ENCODE measurements at places on chromosomes 3 and 15.

DNA sequence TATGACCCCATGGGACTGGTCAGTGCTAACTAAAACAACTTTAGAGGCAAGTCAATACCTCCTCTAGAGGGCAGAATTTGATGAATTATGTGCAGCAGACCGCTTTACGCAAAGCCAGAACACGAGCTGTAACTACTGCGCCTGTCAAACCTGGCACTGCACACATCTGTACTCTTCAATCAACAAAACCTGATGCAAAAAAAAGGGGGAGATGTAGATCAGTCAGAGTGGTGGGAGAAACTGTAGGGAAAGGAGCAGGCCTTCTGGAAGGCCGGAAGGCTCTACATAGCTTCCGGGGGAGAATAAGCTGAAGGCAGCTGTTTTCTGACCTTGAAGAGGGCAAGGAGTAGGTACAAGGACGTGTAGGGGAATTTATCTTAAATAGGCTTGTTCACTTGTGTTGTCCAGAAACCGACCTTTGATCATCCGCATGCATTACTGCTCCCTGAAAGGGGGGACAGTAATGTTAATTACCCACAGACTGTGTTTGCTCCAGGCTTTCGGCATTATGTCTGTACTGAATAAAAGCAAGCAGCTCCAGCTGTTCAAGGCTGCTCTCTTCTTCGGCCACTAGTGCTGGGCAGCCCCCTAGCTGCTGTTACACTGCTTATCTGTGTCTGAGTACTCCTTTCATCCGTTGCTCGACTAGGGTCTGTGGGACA is 41.0 kb downstream of the GPR160 start:
- no peak for DNase-seq

DNA sequence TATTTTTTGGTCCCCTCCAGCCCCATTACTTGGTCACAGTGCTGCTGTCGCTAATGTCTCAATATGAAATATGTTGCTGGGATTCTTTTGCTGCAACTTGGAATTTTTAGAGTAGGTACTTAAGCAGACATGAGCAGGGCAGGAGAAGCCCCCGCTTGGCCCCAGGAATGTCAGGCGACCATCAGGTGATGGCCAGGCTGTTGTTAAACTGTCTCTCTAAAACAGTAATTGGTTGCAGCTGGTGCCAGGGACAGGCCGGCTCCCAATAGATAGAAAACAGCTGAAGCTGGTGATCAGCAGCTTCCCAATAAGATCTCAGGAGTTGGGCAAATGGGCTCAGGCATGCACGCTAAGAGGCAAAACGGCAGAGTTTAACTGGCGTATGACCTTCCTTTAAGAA is 329.9 kb upstream of the TBL1XR1 start:
- DNase-seq = no peak

DNA sequence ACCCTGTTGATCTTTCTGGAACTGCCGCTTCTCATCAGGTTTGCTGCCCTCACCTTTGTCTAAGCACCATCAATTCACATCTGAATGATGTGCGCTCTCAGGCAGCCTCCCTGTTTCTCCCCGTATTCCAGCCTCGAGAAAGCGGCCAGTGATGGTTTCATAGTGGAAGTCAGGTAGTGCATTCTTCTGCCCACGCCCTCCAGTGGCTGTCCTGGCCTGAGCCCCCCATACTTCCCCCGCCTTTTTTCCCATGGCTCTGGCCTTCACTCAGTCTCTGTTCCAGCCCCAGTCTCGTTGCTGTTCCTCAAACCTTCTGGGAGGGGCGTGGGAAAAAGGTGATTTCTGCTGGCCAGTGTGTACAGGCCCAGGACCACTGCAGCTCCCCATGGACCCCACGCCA is 101.3 kb downstream of the ASB7 start:
- no peak for DNase-seq

DNA sequence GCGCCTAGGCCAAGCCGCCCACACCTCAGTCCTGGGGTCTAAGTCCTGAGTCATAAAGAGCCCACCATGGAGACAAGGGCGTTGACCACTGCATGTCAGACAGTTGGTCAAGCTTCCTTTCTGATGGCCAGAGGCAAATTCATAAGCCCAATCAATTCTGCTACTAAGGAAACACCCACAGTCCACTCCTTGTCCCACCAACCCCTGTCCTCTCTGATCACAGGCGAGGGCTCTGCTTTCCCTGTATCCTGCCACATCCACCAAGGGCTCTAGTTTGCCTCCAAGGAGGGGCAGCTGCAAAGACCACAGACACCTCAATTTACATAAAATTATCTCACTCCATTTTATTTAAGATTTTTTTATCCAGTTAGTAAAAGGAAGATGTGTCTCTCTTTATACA is 25.3 kb downstream of the CHAC1 start:
- no peak for DNase-seq

Measured in cerebellar nuclear complex (tissue), 1 donor.